HFF-Myc (cell line): ENCODE measurements at places on chromosomes 1 and 21.

DNA sequence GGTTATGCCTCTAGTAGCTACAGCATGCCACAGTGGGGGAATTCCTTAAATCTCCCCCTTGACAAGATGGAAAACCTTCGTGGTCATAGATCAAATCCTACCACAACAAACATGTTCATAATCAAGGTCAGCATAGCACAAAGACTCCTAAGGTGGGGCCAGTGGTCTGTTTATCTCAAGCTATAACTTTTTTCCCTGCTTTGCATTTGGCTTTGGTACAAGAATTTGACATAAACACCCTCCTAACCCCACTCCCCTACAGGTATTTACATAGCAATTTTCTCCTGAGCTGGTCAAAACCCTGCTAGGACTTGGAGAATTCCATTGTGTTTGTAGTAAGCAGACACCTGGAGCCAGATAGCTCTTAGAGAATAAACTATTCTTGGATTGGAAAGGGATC lies 58.5 kb downstream of the HIVEP3 start:
- no peak for DNase-seq

DNA sequence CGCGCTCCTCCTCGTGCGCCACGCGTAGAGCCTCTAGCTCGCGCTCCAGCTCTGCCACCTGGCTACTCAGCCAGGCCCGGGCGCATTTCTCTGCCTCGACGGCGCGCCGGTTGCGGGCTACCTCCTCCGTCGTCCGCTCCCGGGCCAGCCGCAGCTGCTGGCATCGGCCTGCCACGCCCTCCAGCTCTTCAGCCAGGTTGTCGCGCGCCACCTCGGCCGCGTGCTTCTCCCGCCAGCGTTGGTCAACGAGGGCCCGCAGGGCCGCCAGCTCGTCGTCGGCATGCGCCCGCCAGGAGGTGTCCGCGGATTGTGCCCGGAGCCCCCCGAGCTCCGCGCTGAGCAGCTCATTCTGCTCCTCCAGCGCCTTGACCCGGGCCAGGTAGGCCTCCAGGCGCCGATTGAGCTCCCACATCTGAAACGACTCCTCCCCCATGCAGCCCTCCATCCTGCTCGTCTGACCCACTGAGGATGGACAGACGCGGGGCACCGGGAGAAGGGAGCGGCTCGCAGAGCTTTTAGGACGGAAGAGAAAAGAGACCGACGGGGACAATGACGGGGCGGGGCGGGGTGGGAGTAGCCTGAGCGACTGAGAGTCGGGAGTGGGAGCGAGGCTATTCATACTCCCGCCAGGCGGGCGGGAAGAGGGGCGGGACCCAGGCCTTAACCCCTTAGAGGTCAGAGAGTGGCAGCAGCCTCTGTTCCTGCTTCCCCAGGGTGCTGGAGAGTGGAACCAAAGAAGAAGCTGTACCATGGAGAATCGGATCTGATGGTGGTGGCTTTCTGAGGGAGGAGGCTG lies at the start of gene NES:
TSS of gene NES (minus strand) at position 588 of the 796 bp plus-strand sequence. CDS start at position 445, 143 bp downstream.
- no peak for DNase-seq

DNA sequence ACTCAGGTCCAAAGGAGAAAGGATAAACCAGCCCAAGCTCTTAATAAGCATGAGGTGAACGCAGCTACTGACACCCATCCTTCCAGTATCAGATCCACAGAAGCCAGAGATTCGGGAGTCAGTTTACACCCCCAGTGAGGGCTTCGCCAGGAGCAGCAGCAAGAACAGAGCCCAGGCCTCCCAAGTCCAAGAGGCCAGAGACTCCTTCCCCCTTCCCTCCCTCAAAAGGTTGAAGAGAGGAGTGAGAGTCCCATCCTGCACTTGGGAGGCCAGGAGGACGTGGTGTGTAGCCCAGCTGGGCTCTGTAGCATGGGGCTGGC lies 72.8 kb downstream of the MRPL37 start:
- DNase-seq: no peak

DNA sequence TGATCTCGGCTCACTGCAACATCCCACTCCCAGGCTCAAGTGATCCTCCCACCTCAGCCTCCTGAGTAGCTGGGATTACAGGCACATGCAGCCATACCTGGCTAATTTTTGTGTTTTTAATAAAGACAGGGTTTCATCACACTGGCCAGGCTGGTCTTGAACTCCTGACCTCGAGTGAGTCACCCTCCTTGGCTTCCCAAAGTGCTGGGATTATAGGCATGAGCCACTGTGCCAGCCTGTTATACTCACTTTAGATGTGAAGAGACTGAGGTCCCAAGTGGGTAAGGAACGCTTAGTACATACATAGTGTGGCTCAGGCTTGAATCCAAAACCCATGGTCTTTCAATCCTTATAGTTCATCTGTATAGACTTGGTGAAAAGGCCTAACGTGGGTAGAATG lies 63.7 kb upstream of the EPS8L3 start:
- no peak for DNase-seq

GRCh38 chr1:156508955-156509234 lies 8.3 kb upstream of the MEF2D start:
- no peak for DNase-seq

GRCh38 chr1:48817505-48818114 lies 40.9 kb upstream of the BEND5 start:
- peak; percentile 2 for DNase-seq

DNA sequence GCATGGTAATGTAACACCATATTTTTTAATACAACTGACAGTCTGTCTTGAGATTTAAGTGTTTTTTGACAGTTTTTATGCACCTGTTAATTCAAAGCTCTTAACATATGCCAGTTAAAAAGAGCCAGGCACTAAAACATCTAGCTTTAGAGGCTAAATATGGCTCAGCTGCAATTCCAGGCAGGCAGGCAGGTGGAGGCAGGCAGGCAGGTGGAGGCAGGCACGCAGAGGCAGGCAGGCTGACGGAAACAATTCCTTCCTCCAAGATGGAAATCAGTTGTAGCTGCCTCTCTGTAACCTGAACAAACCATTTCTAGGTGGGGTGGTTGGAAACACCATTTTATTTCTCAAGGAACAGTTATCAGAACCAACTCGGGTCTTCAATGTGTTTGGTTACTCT lies 51.2 kb downstream of the GORAB start:
- no peak for DNase-seq

DNA sequence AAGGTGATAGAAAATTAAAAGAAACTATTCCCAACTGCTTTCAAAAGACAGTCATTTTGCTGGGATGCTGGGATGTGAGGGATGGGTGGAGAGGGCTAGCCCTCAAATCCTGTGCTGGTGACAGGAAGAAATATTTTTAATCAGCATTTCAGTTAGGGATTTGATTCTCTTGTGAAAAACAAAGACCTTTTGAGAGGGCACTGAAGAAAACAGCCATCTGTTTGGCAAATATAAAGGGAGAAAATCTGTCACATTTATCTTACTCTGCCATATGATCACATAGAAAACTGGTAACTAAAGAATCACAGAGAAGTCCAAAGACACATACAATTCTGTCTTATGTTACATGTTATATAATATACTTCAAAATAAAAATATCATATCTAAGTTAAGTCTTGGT lies 12.3 kb downstream of the STXBP3 start:
- DNase-seq: no peak

GRCh38 chr21:35814858-35815619 lies 245.3 kb downstream of the SETD4 start:
- no peak for DNase-seq

DNA sequence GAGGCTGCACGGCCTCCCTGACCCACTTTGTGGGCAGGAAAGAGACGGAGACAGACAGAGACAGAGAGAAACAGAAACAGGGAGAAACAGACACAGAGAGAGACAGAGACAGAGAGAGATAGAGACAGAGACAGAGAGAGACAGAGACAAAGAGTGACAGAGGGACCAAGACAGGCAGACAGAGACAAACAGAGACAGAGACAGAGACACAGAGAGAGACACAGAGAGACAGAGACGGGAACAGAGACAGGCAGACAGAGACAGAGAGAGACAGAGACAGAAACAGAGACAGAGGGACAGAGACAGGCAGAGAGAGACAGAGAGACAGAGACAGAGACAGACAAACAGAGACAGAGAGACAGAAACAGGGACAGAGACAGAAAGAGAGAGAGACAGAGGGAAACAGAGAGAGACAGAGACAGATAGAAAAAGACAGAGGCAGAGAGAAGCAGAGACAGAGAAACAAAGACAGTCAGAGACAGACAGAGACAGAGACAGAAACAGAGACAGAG lies 3.1 kb downstream of the COL6A1 start:
- no peak for DNase-seq

- no peak for DNase-seq
Observed at GRCh38 chr1:217524787-217525520, 105.9 kb downstream of the GPATCH2 start.

DNA sequence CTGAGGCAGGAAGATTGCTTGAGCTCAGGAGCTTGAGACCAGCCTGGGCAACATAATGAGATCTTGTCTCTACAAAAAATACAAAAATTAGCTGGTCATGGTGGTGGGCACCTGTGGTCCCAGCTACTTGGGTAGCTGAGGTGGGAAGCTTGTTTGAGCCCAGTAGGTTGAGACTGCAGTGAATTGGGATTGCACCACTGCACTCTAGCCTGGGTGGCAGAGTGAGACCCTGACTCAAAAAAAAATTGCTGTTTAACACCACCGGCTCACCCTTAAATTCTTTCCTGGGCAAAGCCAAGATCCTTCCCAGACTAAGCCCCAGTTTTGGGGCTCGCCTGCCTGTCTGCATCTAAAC lies 6.6 kb upstream of the NSUN4 start:
- no peak for DNase-seq

DNA sequence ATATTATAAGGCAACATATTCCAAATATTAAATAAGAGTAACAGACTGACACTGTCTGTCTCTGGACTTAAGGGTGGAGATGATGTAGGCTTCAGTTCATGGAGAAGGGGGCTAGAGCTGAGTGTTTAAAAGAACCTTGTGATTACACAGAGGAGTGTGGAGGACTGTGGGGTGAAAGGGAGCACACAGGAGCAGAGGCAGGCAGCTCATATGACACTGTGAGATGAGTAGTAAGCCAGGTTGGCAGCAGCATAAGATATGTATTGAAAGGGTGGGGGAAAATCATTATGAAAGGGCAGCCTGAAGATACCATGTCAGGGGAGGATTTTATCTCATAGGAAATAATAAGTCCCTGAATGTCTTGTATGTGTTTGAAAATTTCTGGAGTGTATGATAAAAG lies 104.5 kb downstream of the AK5 start:
- DNase-seq: no peak

DNA sequence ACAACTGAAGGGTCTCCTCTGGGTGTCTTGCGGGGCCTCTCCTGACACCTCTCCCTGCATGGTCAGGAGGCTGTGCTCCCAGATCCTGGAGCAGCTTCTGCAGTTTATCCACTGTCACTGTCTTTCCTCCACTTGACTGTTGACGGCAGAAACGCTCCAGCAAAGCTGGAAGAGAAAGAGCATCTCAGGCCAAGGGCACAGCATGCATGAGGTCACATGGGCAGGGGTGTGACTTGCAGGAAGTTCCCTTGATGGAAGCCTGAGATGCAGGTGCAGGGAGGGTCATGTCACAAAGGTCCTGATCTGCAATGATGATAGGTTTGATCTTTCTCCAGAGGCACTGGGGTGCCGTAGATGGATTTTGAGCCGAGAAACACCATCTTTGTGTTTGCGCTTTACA lies 23.3 kb downstream of the SLC44A3 start:
- no peak for DNase-seq

DNA sequence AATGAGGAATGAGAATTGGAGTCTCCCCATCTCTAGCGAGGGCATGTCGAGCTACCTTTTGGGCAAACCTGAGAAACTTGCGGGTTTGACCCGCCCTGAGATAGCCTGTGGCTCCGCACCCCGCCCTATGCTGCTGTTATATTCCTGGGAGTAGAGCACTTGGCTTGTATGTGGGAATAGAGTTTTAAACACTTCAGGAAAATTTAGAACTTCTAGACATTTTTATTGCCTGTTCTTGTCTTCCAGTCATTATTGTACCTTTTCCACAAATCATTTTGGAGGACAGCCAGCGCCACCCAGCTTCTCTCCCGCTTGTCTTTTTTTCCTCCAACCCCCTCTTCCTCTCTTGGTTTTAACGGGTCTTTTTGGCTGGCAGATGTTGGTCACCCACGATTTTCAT lies 738 bp downstream of the GNPAT start:
- no peak for DNase-seq

- DNase-seq: no peak
Observed at GRCh38 chr1:70583522-70583921, 172.5 kb downstream of the CTH start.

DNA sequence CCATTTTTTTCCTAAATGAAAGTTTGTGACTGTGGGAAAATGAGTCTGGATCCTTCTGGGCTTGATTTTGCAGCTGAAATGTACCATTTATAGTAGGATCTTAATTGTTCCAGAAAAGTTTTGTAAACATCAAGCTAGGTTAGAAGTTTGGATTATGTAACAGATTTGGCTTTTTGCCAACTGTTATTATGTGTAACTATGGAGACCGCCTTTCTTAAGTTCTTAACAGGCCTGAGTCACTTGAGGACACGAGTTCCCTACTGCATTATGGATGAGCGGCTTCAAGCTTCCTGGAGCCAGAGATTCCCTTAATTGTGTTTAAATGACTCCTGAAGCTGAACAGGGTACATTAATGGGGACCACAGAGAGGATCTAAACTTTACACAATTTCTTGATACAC lies 22.2 kb downstream of the SLC25A33 start:
- peak; percentile 60 for DNase-seq

DNA sequence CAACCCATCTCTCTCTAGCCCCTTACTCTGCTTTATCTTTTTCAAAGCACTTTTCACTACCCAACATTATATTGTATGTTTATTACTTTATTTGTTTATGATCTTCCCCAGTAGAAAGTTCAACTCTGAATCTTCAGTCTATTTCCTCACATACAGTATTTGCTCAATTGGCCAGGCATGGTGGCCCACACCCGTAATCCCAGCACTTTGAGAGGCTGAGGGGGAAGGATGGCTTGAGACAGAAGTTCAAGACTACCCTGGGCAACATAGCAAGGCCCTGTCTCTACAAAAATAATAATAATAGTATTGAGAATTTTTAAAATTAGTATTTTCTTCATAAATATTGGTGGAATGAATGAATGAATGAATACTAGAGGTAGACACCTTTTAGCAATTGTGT lies 1.2 kb downstream of the STPG1 start:
- no peak for DNase-seq

DNA sequence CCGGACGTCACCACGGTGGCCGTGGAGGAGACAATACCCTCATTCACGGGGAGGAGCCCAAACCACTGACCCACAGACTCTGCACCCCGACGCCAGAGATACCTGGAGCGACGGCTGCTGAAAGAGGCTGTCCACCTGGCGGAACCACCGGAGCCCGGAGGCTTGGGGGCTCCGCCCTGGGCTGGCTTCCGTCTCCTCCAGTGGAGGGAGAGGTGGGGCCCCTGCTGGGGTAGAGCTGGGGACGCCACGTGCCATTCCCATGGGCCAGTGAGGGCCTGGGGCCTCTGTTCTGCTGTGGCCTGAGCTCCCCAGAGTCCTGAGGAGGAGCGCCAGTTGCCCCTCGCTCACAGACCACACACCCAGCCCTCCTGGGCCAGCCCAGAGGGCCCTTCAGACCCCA lies 7.0 kb downstream of the TNFRSF14 start:
- DNase-seq: no peak

DNA sequence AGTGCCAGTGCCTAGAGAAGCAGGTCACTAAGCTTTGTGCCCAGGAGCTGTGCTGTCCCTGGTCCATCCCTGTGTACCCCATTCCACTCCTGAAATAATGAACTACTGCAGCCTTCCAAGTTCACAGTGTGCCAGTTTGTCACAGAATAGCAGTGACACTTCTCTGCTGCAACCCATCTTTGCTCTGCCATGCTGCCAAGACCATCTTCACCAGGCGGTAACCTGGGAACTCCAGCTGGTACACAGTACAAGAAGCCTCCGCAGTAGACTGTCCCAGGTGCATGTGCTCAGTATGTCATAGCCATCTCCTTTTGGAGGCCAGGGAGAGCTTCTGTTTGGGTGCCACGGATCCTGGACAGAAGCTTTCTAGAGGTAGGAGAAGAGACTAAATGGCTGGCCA lies 138.0 kb downstream of the DHRS3 start:
- no peak for DNase-seq
